NCI-H510A (cell line): ENCODE measurements at places on chromosomes 11 and 22.

DNA sequence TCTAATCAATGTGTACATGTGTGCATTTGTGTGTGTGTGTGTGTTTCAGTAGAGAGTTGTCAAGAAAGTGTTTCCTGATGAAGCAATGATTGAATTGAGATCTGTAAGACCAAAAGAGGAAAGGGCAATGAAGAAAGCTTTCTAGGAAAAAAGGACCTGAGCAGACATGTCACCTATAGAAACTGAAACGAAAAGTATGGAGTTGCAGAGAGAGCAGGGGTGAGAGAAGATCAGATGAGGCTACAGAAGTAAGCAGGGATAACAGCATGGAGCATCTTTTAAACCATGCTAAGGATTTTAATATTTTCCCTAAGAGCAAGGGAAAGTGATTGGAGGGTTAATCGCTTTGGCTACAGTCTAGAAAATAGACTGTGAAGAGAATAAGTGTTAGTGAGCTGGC, 1459.4 kb upstream of the TENM4 start:
- DNase-seq, result no peak

GRCh38 chr22:50176850-50177536, 6.5 kb downstream of the PANX2 start:
- no peak for DNase-seq

GRCh38 chr22:25159028-25159427, 40.6 kb upstream of the CRYBB3 start:
- no peak for DNase-seq

- DNase-seq, result no peak
These were observed 561.0 kb downstream of the INSC start for GRCh38 chr11:15675683-15676082.

DNA sequence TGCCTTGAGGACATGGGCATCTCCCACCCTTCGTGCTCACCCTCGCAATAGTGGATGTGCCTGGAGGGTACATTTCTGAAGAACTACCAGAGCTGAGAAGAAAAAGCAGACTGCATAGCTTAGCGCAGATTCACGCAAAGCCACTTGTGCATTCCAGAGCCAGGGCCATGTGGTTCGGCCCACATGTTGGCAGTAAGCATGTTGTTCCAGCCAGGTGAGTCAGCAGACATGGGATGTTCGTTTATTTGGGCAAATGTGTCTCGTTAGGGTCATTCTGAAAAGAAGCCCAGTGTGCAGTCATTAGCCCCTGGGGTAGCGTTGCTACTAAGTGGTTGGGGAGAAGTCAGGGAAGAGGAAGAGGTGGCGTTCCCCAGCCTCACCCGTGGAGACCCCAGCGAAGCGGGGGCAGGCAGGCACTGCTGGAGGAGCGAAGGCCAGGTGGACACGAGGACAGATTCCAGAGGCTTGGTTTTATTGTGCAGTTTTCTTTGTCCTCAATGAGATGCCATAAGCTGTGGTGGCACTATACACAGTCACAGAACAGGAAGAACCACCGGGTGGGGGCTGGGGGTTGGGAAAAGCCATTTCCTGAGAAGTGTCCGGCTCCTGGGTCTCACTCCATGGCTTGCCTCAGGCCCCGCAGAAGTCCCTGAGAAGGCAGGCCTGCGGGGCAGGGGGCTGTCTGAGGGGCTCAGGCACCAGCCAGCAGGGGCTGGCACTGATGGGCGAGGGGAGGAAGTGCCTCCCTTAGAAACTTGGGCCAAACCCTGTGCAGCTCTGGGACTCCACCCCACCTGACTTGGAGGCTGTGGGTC, 5.0 kb downstream of the THY1 start:
- DNase-seq, result no peak

- no peak for DNase-seq
These were observed 5.8 kb upstream of the ZNF74 start for GRCh38 chr22:20388200-20388599.

DNA sequence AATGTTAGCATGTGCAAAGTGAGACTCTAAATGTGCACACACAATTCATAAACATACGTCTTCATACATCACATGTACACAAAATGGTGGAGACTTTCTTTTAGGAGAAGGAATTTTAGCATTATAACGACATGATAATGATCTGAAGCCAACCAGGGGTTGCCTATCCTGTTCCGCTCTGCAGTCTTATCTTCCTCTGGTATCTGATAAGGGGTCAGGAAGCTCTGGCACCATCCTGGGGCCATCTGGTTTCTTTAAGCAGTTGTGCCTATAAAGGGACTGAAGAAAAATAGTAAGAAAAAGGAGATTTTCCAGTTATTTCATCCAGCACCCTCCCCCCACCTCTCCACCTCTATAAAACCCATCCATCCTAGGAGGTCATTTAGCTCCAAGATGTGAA, 5.8 kb upstream of the NUP50 start:
- no peak for DNase-seq

DNA sequence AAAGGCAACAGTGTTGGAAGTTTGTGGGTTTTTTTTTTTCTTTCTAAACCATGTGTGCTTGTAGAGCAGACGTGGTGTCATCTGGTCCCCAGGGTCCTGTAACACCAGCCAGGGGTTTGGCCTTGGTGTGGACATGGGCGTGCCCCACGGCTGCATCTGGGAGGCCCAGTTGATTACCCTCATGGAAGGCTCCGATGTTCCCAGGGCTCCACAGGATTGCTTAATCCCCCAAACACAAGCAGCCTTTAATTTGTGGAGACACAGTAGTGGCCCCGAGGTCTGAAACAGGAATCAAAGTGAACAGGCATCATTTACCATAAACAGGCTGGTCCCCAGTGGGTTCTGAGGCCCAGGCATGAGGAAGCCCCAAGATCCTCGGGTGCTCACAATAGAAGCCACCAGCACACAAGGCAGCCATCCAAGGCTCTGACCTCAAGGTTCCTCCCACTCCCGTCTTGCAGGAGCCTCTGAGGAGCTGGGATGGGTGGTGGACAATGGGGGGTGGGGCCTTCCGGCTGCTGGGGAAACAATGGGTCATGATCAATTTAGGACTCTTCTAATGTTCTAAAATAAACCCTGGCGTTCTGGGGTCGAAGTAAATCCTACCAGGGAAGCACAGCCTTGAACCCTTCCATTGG, 115.0 kb upstream of the CD82 start:
- no peak for DNase-seq

GRCh38 chr11:35917676-35918075, 26.2 kb upstream of the LDLRAD3 start:
- DNase-seq, result no peak

- no peak for DNase-seq
These were observed 24.9 kb upstream of the GRAMD1B start for GRCh38 chr11:123405123-123405592.

DNA sequence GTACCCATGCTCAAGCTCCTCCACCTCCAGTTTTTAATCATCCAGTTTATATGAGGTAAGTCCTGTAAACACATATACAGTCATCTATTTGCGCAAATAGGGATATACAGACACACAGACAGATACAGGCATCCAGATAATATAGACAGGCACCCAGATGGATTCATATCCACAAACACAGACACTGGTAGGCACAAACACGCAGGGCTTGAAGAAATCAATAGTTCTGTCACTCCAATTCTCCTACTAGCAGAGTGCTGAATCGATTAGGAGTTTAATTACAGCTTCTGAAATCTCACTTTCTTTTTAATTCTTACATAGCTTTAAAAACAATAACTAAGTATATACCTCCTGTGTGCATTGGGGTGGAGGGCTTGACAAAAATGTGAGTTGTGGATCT, 56.0 kb downstream of the INSC start:
- DNase-seq, result no peak

- peak; percentile 33 for DNase-seq
These were observed at the start of gene MYRF for GRCh38 chr11:61752117-61752924. TSS of gene MYRF (plus strand) at chr11:61752636. CDS start at chr11:61752745, 109 bp downstream.

DNA sequence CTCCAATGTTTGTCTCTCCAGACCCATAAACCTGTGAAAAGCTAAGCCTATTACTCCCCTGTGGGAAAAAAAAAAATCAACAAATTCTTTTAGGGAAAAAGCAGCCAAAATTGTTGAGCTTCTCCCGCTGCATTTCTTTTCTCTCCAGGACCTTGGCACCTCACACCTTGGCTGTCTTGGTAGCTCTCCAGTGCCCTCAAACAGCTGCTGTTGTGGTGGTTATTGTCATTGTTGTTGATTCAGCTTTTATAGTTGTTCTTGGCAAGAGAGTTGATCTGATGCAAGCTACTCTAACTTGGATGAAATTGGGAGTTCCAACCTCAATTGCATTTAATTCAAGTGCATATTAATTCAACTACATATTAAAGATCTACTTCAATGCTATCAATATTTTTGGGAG, 516.9 kb upstream of the LARGE1 start:
- no peak for DNase-seq

DNA sequence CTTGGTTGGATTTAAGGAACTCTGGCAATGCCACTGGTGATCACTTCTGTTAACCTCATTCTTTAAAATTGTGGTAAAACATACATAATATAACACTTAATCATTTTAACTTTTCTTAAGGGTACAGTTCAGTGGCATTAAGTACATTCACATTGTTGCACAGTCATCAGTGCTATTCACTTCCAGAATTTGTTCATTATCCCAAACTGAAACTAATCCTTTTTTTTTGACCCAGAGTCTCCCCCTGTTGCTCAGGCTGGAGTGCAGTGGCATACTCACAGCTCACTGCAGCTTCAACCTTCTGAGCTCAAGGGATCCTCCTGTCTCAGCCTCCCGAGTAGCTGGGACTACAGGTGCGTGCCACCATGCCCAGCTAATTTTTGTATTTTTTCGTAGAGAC, 10.6 kb downstream of the ELF5 start:
- DNase-seq, result no peak

DNA sequence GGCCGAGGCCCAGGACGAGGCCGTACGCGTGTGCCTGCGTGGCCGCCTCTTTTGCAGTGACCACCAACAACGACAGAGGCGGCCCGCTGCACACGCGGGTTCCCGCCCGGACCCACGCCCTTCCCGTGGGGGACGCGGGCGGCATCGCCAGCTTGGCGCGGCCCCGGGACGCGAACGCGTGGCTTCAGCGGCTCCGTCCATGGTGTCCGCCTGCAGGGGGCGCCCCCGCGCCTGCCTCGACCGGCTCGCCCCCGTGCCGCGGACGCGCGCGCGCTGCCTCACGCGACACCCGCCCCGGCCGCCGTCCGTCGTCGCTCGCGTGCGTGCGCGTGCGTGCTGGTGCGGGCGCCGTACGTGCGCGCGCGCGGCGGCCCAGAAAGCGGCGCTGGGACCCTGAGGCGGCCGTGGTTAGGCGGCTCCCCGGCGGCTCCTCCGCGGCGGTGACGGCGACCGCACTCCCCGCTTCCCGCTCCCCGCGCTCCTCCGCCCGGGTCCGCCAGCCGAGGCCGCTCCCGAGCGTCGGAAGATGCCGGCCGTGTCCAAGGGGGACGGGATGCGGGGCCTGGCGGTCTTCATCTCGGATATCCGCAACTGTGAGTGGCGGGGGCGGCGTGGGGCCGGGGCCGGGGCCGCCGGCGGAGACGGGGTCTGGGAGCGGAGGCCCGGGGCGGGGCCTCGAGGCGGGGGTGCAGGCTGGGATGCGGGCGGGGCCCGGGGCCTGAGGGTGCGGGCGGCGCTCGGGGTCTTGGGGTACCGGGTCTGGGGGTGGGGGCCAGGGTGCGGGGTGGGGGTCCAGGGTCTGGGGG, at the start of gene AP2A2:
TSS of gene AP2A2 (plus strand) at position 375 of the 806 bp plus-strand sequence. CDS start at position 527, 152 bp downstream.
- DNase-seq, result peak; percentile 79

GRCh38 chr11:74480688-74481417, 12.7 kb downstream of the LIPT2 start:
- no peak for DNase-seq

DNA sequence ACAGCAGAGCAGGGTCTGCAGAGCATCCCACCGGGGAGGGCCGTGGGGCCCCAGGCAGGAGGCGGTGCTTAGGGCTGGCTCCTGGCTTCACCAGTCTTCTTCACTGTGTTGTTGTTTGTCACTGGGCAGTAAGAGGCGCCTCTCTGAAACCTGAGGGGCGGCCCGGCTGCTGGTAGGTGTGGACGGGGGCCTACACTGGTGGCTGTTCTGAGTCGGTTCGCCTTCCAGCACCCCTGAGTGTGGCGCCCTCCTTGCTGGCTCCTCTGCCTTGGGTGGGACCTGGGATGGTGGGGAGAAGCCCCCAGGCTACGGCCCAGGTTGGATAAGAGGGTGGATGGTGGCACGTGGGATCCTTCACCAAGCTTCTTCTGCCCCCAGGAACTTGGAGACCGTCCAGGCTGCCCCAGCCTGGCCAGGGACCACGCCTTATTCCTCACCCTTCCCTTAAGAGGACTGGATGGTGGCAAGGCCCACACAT, 10.4 kb upstream of the GRAMD4 start:
- DNase-seq, result no peak

- no peak for DNase-seq
These were observed 27.2 kb upstream of the A4GALT start for GRCh38 chr22:42747701-42748513.

- DNase-seq, result no peak
These were observed 18.8 kb downstream of the RASD2 start for GRCh38 chr22:35559354-35560005.

GRCh38 chr11:65854852-65855837, 2.8 kb downstream of the CFL1 start:
- DNase-seq, result no peak

DNA sequence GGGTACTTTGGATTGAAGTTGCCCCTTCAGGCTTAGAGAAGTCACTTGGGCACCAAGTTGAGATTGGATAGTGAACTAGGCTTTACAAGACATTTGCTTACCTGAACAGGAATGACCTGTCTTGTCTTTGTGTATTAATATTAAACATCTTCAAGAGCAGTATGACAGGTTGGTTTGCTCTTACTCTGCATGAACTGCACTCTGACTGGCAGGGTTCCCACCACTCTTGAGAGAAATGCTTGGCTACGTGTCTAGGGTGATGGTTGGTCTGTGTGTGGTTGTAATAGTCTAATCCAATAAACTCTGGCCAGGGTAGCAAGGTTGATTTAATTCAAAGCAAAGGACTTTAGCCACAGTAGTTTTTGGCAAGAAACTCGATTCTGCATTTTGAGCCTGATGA, 20.1 kb upstream of the SPTBN2 start:
- peak; percentile 51 for DNase-seq

- DNase-seq, result peak; percentile 41
These were observed 12.7 kb downstream of the TMEM45B start for GRCh38 chr11:129828301-129828836.

DNA sequence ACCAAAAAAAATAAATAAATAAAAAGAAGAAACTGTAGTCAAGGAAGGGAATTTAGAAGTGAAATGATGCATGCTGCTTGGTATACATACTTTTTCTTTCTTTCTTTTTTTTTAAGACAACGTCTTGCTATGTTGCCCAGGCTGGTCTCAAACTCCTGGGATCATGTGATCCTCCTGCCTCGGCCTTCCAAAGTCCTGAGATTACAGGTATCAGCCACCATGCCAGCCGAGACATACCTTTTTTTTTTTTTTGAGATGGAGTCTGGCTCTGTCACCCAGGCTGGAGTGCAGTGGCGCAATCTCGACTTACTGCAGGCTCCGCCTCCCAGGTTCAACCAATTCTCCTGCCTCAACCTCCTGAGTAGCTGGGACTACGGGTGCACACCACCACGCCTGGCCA, 21.7 kb upstream of the ARRB1 start:
- no peak for DNase-seq

DNA sequence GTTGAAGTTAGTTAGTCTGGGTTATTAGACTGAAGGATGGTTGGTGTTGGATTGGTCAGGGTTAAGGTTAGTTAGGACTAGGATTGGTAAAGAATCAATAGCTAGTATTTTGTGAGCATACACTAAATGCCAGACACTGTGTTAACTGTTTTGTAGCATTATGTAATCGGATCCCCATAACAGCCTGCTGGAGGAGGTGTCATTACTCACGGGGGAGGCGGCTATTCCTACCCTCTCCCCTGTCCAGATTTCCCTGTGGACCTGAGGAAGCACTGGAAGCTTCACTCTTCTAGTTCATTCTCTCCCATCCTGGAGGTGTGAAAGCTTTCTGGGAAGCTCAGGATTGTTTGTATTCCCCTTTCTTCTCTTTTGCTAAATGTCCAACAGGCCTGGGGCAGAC, 40.5 kb upstream of the KCNJ11 start:
- no peak for DNase-seq

- DNase-seq, result no peak
These were observed 9.9 kb downstream of the TTC12 start for GRCh38 chr11:113324250-113324649.
